ENCODE measurements at places on chromosomes 16 and 17.

- no peak for DNase-seq
Measured at GRCh38 chr17:55410722-55411462, 10.7 kb downstream of the MMD start.

GRCh38 chr17:72576289-72576759, 455.5 kb downstream of the SOX9 start:
- DNase-seq: no peak

DNA sequence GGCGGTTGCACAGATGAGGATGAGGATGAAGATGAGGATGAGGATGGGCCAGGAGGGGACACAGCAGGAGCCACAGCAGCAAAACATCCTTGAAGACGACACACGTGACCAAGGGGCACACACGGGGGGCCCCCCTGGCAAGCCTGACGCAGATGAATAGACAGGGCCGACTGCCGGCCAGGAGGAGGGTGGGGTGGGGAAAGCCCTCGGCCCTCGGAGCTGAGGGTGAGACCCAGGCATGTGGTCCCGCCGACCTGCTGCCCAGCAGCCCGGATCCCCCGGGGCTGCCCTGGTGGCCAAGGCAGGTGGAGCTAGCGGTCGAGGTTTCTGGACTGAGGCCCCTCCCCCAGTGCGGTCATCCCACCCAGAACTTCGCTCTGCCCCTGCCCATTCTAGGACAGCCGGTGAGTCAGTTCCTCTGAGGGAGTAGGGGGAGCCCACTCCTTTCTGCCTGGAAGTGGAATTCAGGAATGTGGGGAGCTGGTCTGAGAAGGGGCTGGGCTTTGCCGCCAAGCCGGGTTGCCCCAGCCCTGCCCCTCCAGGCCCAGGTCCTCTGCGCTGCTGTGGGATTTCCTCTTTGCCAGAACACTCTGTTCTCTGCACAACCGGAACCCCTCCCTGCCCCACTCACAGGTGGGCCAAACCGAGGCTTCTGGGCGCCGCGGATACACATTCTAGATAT, 9.9 kb downstream of the CYGB start:
- no peak for DNase-seq

- no peak for DNase-seq
Measured at GRCh38 chr17:9982159-9982558, 77.1 kb upstream of the RCVRN start.

DNA sequence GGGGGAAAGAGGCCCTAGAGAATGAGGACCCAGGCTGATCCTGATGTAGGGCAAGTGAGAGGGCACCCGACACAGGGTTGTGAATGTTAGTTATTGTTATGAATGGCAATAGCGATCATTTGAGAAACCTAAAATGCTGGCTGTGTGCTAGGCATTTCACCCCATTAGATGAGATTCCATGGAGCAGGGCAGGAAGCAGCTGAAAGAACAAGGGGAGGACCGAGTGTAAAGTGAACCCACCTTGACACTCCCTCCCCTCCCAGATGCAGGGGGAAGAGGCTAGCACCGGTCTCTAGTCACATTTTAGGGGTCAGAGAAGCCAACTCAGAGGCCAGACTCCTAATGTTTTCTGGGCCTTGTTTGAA, 553 bp upstream of the CORO6 start:
- DNase-seq: no peak
